NCI-H526 (cell line): ENCODE measurements at places on chromosomes 16 and 17.

DNA sequence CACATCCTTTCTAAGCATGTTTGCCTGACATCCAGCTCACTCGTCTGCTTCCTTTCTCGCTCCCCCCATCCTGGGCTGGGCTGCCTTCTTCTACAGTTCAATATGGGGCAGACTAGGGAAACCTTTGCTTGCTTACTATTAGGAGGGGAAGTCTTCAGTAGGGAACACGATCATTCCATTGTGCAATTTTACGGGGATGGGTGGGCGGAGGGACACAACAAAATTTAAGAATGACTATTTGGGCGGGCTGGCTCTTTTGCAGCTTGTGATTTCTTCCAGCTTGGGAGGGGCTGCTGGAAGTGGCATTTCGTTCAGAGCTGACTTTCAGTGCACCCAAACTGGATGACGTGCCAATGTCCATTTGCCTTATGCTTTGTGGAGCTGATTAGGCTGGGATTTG lies 25.4 kb downstream of the PCTP start:
- no peak for DNase-seq

- no peak for DNase-seq
Measured at GRCh38 chr17:20925954-20926353, 116.9 kb downstream of the USP22 start.

DNA sequence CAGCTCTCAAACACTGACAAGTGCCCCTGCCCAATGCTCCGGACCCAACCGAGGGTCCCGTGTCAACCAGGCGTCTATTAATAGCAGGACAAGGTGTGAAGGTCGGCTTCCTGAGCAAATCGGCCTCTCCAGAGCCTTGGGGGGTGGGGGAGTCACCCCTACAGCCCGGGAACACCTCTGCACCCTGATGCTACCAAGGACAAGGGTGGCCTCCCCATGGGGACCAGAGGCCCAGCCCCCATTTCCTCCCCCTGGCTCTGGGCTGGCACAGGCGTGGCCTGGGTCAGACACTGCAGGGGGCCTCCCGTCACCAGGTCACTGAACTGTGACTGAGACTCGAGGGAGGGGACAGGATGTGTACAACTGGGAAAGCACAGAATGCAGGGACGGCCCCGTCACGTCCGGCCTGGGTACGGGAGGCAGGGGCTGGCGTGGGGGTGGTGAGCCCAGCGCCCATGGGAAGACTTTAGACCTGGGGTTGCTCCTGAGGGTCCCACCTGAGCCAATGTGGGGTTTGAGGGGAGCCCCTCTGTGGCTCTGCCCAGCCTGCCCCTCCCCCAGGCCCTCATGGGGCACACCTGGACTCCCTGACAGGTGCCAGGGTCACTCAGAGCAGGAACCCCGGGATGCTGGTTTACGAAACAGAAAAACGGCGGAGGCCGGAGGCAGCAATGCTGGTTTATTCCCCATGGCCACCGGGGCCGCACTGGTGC lies 579 bp upstream of the CYBA start:
- no peak for DNase-seq

- no peak for DNase-seq
Measured at GRCh38 chr16:82846806-82847205, 220.0 kb downstream of the CDH13 start.

DNA sequence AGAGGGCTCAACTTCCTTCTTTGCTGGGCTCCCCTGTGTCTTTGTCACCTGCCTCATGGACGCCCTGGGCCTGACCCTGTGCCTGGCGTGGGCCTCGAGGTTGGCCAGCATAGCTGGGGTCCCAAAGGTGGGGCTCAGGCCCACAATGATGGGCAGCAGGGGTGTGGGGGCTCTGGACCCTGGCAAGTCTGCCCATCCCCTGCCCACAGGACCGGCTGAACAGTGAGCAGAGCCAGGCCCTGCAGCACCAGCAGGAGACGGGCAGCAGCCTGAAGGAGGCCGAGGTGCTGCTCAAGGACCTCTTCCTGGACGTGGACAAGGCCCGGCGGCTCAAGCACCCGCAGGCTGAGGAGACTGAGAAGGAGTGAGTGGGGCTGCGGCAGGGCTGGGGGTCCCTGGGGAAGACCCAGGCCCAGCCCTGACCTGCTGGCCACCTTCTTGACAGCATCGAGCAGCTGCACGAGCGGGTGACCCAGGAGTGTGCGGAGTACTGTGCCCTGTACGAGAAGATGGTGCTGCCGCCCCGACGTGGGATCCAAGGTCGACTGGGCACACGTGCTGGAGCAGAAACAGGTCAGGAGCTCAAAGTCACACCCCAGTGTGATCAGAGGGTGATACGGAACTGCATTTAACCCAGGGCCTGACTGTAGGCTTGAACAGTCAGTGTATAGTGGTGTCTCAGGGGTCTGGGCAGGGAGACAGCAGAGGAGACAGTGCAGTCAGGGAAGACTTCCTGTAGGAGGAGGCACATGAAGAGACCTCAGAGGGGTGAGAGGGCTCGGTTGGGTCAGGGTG lies 3.8 kb downstream of the EVPLL start:
- DNase-seq, result no peak
